ENCODE measurements at places on chromosomes 2 and 18.

- DNase-seq = no peak
These were observed 22.6 kb downstream of the CROCC2 start for GRCh38 chr2:240928476-240929363.

DNA sequence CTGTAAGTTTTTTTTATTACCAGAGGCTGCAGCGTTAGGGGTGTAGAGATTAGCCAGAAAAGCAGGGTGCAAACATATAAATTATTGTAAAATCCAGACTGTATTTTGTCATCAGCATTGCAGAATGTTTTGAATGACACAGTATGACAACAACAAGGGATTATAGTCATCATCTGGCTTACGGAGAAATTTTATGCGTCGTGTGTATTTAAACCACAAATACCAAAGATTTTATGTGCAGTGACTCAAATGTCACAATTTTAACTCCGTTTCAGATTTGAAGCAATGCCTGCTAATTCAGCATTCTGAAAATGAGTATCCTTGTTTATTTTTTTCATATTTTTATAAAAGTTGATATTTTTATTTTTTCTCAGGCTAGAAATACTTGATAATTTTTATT is 19.4 kb upstream of the TMX3 start:
- no peak for DNase-seq

DNA sequence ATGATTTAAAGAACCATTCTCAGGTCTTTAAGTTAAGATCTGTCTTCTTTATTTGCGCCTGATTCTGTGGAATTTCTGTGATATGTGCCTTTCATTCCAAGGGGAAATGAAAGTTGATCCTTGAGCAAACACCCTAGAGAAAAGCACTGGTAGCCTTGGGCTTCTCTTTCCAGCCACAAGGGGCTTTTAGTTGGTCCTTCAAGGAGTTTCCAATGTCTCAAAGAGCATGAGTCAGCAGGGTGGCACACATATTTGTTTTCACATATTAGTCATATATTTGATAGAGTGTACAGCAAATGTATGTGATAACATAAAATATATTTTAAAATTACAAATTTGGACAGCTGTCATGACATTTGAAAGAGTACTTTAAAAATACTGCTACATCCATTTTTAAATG is 339.5 kb downstream of the TXNL1 start:
- no peak for DNase-seq

DNA sequence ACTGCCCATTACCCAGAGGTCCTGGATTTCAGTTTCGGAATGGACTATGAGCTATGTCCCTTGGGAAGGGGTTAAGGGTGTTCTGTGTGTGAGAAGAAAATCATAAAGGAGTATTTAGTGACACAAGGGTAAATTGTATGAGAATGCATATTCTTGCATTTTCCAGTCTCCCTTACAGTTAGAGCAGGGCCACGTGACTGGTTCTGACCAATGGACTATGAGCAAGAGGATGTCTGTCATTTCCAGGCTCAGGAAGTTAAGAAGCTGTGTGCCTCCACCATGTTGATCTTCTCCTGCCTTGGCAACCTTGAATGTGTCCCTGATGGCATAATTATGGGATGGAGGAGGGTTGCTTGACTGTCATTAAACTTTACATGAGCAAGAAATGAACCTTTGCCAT is 94.9 kb downstream of the DHRS9 start:
- DNase-seq = no peak

Data from stimulated activated CD4-positive, alpha-beta T cell treated with anti-CD3 and anti-CD28 coated beads, Interleukin-12 subunit alpha, Interleukin-12 subunit beta, amount 100 ng/mL, for 48 hours (primary cell).